Retina (tissue), 1 donor: ENCODE measurements at places on chromosomes 5 and 9.

DNA sequence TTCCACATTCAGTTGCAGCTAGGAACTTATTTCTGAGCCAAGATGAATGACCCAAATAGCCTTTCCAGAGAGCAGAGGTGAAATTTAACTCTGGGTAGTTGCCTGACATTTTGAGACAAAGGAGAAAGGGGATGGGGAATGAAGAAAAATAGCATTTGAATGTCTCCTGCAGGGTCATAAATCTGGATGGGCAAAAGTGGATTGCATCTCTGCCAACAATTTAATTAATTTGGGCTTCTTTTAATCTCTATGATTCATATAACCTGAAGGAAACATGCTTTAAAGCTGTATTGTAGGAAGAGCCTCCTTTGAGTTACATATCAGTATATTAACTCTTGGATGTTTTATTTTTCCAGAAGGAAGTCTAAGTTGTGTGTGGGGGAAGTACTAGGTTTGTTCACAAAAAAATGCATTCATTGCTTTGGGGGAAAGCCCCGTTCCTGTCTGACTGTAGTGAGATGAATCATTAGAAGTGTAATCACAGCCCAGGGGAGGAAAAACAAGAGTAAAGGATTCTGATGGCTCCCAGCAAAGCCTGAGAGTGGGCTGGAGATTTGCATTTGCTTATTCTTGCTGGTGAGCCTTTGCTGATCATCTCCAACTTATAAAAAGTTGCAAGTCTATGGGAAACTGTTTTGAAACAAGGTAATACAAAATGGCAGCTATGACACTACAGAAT is 133.0 kb upstream of the IQGAP2 start:
- DNase-seq: no peak

GRCh38 chr5:55160493-55161209 is 680 bp downstream of the GPX8 start:
- DNase-seq: peak; percentile 58

- DNase-seq: no peak
Observed at GRCh38 chr5:132455614-132456115, 34.9 kb downstream of the IRF1 start.

DNA sequence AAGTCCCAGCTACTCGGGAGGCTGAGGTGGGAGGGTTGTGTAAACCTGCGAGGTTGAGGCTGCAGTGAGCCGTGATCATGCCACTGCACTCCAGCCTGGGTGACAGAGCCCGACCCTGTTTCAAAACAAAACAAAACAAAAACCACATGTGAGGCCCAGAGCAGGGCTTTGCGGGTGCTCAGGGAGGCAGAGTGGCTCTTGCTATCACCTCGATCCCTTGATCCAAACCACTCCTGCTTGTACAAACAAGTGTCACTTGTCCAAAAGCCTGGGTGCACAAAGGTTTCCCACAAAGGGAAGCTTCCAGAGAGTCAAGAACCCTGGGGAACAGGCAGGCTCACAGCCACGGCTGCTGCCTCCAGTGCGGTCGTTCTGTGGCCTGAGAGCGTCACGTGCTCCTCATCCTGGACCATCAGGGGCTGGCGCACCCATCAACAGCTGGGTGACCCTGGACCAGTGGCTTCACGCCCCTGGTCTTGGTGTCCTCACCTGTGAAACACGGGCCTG is 162.7 kb downstream of the C9orf50 start:
- peak; percentile 44 for DNase-seq

DNA sequence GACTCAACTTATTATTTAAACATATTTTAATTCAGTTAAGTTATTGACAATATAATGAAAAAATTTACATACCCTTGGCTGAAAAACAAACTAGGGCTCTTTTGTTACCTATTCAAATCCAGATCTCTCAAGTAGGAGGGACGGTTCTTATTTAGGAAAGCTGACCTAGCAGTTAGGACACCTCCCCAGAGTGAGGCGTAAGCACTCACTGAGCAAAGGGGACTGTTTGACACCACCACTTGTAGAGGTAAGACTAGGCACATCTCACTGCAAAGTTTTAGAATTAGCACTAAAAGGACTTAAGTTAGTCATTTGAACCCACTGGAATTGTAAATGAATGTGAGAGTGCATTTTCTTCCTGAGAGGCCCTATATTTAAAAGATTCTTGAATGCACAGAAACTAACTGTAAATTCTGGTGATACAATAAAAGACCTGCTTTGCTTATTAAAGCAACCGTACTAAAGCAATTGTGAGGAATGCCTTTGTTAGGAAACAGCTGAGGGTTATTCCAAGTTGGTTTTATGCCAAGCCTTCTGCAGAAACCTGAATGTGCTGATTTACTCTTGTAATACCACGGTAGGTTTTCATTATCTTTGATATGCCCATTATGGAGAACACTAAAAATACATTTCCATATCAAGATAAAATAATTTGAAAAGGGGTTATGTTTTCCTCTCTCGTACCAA is 16.2 kb downstream of the HACD4 start:
- DNase-seq: no peak

- DNase-seq: no peak
Observed at GRCh38 chr5:94788527-94788926, 170.1 kb downstream of the SLF1 start.

GRCh38 chr5:92544036-92544435 is 1037.0 kb downstream of the NR2F1-AS1 start:
- DNase-seq: no peak

DNA sequence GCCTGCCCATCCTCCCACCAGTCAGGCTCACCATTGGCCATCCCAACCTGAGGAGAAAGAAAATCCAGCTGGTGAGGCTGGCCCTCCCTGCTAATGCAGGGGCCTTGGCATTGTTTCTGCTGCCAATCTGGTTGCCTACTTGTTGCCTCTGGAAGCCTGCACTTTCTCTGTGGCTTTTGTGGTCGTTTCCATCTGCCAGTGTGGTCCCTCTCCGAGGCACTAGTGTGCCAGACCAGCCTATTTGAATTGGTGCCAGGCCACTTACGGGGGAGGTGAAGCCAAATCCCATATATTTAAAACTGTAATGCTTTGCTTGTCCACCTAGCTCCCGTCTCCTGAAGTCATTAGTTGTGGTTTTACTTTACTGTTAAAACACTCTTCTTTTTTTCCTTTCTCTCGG is 213.4 kb upstream of the ADAMTSL1 start:
- no peak for DNase-seq

DNA sequence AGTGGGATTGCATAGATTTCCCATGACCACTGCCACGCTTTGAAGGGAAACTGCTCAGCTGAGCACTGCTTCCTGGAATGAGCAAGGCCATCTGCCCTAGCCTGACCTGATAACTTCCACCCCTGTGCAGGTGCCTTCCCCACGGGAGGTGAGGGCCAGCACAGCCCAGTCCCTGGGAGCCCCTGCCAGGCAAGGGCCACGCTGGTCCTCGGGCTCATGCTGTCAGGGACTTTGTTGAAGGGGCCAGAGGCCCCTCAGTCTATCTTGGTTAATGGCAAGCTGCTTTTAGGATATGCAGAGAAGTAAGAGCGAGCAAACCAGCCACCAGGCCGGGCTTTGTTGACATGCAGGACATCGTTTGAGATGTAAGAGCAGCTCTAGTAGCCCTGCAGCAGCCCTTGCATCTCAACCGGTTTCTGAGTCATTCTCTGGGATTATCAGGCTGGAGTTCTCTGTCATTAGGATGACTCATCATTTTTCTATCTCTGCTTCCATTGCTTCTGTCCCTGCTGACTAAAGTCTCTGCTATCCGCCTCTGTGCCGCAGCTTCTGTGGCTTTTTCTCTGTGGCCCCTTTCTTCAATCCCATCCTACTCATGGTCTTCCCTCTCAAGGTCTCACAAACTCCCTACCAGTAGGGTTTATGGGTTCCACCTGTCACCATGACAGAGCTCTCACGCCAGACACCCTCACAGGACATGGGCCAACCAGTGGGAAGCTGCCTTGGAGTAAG is 30.6 kb upstream of the IQGAP2 start:
- DNase-seq: no peak

DNA sequence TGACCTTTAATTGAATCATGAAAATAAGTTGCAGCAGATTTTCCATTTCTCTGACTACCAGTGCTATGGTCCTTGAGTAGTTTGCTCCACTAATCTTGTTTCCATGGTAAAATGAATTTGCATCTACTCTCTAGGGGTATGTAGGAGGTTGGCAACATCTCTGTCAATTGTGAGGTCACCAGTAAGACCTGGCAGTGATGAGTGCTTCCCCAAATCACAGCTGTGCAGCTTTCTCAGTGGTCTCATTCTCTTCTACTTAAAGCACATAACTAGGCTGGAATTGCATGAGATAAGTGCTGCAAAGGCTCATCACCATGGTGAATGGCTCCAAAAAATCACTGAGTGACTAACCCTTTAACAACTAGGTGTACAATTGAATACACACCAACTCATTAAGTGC is 36.3 kb downstream of the ADAMTS19 start:
- DNase-seq: no peak

- no peak for DNase-seq
Observed at GRCh38 chr9:13952906-13953305, 361.0 kb downstream of the NFIB start.

DNA sequence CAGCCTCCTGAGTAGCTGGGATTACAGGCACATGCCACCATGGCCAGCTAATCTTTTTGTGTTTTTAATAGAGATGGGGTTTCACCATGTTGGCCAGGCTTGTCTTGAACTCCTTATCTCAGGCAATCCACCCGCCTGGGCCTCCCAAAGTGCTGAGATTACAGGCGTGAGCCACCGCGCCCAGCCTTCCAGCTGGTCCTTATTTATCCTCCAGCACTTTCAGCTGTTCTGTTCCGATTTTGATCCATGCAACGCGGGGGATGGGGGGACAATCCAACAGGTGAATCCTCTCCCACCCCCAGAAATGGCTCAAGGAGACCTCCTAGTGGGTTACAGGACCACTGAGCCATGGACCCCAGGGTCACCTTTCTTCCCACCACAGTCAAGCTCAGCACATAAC is 14.7 kb upstream of the CDKN2AIPNL start:
- no peak for DNase-seq

DNA sequence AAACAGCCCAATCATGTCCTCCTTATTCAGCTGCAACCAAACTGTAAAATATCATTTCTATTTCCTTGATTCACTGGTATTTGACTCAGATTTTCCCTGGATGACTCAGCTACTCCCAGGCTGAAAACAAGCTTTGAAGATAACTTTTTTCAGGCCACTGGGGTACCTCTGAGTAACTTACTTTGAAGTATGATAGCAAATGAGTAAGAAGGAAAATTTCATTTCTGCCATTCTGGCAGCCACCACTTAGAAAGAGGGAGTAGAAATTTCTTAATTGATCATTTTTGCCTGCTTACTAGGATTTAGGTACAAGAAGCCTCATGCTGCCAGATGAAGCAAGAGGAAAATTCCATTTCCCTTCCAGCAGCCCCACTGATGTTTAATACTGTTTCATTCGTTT is 247.4 kb downstream of the PRELID2 start:
- no peak for DNase-seq

GRCh38 chr5:168766426-168766700 is 187.2 kb upstream of the PANK3 start:
- DNase-seq: no peak

- DNase-seq: no peak
Observed at GRCh38 chr5:36536616-36537005, 69.8 kb upstream of the SLC1A3 start.

- DNase-seq: no peak
Observed at GRCh38 chr5:17966640-17967402, 332.6 kb downstream of the TAF11L14 start.

- DNase-seq: no peak
Observed at GRCh38 chr9:27352457-27353165, 55.7 kb upstream of the EQTN start.

DNA sequence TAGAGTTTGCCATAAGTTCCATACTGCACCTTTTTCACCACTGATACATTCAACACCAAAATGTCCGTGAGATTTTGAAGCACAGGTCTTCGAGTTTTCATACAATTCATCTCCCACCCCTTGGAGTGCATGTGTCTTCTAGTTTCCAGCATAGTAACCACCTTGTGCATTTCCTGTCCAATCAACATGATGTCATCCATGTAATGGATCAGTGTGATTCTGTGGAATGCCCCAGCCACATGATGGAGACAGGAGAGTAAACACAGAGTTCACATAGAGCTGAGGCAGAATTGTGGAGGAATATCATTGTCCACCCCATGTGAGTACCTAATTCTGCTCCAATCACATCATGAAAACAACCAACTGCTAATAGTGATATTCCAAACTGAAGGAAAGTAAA is 441.5 kb upstream of the CDH6 start:
- DNase-seq: no peak

GRCh38 chr9:3880851-3881250 is 355.1 kb upstream of the RFX3 start:
- DNase-seq: peak; percentile 12

- no peak for DNase-seq
Observed at GRCh38 chr5:143547342-143547741, 143.9 kb upstream of the NR3C1 start.

GRCh38 chr5:159130871-159131270 is 31.2 kb upstream of the EBF1 start:
- DNase-seq: no peak

DNA sequence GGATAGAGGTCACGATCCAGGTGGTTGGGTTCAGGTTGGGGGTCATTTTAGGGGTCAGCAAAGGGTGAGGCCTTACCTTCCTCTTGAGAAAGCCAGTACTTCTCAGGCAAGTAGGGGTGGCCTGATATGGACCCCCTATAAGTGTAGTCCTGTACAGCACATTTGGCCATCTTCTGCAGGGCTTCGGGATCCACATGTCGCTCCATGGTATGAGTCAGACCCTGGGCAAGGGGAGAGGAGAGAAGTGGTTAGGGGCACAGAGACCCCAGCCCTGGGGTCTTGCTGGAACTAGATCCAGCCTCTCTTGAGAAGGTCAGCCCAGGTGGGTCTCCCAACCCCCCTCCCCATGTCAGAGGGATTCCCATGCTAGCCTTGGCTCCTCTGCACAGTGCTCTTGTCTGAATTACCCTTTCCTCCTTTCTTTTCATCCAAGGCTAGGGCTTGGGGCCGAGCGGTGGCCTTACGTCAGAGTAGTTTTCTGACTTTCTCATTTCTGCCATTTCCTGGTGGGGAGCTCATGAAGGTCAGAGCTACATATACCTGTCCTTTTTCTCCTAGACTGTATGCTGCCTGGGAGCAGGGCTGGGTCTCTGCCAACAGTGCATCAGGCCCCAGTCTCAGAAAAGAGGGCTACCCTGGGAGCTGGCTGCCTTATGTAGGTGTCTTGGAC is 9.0 kb upstream of the MYORG start:
- DNase-seq: no peak

- DNase-seq: no peak
Observed at GRCh38 chr9:11194246-11194645, 581.4 kb upstream of the PTPRD start.

DNA sequence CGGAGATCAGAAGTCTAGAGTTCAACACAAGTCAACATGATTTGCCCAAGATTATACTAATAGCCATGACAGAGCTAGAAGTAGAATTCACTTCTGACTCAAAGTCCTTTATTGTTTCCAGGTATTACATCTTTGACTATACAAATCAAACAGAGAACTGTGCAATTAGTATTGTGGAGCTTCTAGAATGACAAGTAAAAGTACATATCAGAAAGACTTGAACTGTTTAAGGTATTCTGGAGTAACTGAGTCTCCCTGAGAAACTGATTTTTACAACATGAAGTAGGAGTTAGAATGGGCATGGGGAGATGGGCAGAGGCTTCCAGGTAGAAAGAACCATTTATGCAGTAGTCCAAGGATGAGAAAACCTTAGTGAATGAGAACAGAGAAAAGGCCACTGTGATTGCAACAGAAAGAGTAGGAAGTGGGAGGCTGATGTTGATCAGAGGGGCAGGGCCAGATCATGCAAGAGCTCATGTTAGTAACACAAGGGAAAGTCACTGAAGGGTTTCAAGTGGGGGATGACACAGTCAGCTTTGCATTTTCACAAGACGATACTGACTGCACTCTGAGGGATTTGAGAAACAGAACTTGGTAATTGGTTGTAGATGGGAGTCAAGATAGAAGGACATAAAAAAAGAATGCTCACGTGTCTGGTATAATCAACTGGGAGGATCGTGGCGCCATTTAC is 280.7 kb downstream of the RFX3 start:
- DNase-seq: no peak
